GM20000 (cell line): ENCODE measurements at places on chromosomes 5 and 9.

- DNase-seq = no peak
Observed at GRCh38 chr5:137560420-137560819, 61.3 kb upstream of the SPOCK1 start.

DNA sequence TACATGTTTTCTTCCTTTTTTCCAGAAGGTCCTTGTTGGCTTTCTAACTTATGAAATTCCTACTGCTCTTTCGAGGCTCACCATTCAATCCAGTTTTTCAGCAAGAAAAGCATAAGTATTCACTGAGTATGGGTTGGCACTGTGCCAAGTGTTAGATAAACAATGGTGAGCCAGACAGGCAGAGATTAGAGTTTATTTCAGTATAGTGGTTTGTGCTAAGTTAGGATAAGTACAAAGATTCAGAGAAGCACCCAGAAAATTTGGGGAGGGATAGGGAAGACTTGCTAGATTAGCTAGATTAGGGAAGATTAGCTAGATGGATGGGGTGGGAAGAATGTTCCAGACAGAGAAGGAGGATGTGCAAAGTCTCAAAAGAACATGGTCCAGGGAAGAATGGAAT is 122.9 kb downstream of the OXCT1 start:
- DNase-seq = no peak

GRCh38 chr9:2359891-2360471 is 261.6 kb upstream of the VLDLR start:
- no peak for DNase-seq

GRCh38 chr9:129323376-129323998 is 145.4 kb upstream of the IER5L start:
- no peak for DNase-seq

DNA sequence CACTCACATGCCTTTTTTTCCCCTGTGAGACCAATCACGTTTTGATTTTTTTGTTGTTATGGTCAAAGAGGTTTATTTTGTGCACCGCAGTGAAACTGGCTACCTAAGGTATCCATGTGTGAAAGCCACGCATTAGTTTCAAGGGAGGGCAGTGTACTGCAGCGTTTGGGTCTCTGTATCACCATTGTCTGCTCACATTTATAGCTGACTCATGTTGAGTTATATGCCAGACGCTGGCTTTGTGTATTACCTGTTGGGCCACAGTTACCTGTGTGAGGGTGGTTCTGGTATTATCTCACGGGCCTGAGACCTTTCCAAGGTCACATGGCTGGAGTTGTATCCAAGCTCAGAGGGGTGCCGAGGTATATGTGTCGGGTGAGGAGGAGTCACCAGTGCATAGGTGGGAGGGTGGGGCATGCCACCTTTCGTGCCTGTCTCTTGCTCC is 75.8 kb downstream of the ARHGAP26 start:
- DNase-seq = no peak

DNA sequence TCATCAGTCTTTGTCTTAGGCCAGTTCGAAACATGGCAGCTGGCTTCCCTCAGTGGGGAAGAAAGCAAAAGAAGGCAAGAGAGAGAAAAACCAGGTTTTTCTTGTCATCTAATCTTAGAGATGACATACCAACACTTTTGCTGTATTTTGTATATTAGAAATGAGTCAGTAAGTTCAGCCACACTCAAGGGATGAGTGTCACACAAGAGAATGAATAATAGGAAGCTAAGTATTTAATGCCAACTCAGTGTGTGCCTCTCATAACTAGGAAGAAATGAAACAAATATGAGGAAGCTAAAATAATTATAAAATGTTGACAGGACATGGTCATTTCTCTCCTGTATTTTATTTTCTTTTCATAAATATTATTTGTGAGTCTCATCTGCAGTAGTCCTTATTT is 65.3 kb downstream of the CDH12 start:
- DNase-seq = no peak

DNA sequence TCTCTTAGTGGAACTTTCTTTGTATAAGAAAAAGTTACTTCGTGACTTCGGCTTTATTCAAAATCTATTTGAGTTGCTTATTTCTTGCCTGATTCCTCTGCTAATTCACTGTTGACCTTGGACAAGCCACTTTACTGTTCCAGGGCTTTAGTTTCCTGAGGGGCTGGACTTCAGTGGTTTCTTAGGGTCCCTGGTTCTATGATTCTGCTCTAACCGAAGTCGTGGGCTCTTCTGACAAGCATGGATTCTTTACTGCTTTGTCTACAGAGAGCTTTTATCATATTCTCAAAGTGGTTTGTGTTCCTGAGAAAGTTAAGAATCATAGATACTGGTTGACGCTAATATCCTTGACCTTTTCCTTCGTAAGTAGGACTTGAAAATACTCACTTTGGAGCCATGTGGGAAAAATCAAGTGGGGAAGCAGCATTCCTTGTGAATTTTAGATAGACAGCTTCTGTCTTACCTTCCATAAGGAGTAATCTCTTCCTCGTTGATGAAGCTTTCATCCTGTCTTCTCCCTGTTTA is 21.1 kb downstream of the EXOSC2 start:
- DNase-seq = no peak

DNA sequence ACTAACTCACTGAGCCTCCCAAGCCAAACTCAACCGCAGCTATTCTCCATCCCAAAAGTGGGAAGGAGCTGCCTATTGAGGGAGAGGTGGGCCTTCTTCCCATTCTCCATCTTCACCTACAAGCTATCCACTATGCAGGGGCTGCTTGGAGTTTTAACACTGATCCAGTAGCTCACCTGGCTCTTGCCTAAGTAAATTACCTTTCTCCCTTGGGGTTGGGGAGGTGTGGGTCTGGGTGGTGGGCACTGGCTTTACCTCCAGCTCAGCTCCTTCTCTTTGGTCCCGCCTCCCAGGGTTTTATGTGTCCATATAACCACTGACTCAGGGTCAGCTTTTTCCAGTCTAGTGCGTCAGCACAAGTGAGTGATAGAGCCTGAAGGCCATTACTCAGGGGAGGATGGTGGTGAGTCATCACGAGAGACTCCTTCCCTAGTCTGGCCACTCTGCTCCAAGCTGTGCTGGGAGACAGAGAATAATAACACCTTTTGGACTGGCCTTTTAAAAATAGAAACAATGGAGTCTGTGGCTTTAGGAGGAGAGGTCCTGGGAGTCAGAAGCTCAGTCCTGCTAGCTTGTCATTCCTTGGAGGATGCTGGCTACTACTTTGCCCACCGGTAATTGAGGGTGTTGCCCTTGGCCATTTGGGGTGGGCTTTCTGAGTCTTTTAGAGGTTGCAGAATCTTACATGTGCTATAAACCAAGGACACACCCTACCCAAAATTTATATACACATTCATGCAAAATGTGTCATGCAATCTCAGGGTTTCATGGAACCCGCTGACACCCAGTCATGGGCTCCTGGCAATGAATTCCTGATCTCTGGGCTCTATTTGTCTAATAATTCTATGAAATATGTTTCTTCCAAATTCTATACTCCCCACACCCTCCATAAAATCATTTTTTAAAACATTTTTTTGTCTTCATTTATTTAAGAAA is 35.6 kb upstream of the ATP6V1G1 start:
- DNase-seq = no peak

- DNase-seq = no peak
Observed at GRCh38 chr5:58469896-58470295, 10.0 kb upstream of the PLK2 start.

DNA sequence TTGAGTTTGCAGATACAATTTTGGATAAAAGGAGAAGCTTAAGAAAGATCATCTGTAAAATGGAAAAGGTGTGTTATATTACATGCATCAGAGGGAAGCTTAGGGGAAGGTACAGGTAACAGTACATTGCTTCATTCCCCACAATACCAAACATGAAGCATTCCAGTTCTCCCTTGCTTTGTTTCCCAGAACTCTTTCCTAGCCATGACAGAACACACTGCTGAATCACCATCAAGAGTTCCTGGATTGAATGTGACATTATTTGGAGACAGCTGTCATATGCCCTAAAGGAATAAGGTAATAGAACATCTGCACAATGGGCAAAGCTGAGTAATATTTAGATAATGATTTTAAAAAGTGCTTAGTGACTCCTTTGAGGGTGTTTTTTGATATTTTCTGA is 303.5 kb upstream of the ST8SIA4 start:
- DNase-seq = no peak

- no peak for DNase-seq
Observed at GRCh38 chr9:133003671-133004090, 25.2 kb downstream of the GFI1B start.

GRCh38 chr5:37121465-37121864 is 127.7 kb downstream of the CPLANE1 start:
- no peak for DNase-seq

DNA sequence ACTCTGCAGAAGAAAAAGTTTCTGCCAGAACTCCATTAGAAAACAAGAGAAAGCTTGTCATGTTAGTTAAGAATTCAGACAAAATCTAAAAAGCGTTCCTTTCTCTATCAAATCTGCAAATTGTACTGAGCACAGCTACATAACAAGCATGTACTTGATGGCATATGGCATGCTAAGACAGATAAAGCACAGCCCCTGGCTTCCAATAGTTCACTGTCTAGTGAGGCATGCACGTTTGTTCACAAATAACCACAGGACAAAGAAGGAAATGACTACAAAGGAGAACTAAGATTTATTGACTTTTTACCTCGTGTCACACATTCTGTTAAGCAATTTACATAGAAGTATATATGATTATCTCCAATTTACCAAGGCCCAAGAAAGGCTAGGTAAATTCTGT is 518.2 kb upstream of the TLE4 start:
- DNase-seq = no peak

- DNase-seq = no peak
Observed at GRCh38 chr5:71778678-71779276, 59.7 kb downstream of the CARTPT start.

DNA sequence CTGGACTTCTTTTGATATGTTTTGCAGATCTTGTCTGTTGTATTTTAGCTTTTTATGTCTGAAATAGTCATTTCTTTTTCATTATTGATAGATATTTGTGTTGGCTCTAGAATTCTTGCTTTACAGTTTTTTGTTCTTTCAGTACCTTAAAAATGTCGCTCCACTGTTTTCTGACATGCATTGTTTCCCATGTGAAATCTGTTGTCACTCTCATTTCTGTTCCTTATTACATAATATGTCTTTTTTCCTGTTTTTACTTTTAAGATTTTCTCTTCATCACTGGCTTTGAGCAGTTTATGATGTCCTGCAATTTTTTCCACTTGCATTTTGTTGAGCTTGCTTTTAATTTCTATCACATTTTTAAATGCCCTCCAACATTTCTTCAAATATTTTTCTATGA is 270.4 kb upstream of the TARS1 start:
- no peak for DNase-seq

DNA sequence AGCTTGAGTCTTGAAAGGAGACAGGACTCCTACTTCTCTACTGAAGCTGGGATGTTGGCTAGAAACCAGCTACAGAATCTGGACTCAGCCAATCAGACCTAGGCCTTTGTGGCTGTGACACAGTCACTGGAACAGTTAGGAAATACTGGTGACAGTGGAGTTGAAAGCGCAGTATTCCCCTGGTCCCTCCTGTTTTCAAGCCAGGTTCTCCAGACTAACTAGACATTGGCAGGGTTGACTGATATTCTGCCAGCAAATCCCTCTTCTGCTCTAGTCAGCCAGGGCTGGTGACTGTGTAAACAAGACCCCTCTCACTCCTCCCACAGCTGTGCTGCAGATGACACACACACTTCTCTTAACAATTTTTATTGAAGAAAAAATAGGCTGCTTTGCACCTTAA is 8.7 kb downstream of the SHROOM1 start:
- DNase-seq = no peak

DNA sequence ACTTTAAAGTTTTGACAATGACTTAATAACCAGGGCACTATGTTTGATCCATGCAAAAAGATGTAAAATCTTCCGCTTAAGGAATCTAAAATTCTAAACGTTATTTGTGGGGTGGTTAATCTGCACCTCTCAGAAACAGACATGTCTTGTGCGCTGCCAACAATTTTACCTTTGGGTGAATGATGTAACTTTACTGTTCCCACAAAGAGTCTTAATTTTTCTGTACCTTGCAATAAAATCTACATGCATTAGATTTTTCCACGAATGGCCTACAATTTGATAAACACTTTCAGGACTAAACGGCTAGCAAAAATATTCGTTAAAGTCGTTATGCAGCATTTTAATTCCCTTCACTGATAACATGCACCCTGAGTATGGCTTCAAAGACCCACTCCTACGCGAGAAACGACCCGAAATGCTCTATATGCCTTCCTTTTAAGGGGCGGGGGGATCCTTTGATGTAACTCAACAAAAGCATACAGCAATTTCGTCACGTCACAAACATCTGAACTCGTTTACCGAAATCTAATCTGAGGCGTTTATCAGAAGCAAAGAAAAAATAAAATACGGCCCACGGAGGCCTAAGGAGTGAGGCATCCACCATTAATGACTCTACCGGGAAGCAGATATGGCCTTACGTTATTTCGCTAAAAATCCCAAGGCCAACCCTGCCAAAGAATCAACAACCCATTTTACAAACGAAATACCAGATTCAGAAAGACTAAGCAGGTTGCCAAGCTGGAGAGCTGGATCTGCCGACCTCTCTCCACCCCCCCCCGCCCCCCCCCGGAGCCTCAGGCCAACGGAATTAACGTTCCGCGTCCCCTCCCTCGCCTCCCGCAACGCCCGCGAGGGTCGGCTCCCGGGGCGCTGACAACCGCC is 621 bp downstream of the AK6 start:
- no peak for DNase-seq

DNA sequence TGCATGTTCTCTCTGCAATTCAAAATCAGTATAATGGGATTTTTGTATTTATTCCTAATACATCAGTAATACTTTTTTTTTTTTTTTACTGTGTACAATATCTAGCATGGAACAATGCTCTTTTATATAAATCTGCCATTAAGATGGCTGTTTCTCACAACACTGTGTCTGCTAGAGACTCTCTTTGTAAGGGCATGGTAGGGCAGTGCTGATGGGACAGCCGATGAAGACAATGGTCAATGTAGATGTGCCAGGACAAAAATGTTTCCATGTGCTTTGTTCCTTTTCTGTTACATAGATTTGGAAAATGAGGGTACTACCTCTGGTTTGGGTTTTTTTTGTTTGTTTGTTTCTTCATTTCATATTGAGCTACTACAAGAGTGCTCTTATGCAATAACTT is 95.3 kb upstream of the ITGA2 start:
- DNase-seq = no peak

- DNase-seq = no peak
Observed at GRCh38 chr9:133990366-133991213, 1.5 kb downstream of the VAV2 start.

- no peak for DNase-seq
Observed at GRCh38 chr5:178080618-178081410, 32.5 kb upstream of the N4BP3 start.

- no peak for DNase-seq
Observed at GRCh38 chr5:178288401-178289368, 56.1 kb upstream of the PHYKPL start.

GRCh38 chr5:56075361-56075760 is 80.6 kb upstream of the IL6ST start:
- DNase-seq = no peak
